ENCODE measurements at places on chromosomes 2 and 18. TPM values are rescaled to one million over a fixed set of nuclear protein-coding genes. Genes with fewer than 3 reads are reported as not detected.

Gene CGREF1
- total RNA-seq, result 0.72 TPM

GRCh38 chr2:34307636-34308035 lies 708.5 kb upstream of the FAM98A start:
- no peak overlapping the region for H3K27ac ChIP-seq
- DNase-seq, result no peak
- no peak overlapping the region for H3K4me3 ChIP-seq
- H3K36me3 ChIP-seq, result no peaks in the 10 kb centered on the region

Gene DLGAP1
- 1.6 TPM for total RNA-seq

DNA sequence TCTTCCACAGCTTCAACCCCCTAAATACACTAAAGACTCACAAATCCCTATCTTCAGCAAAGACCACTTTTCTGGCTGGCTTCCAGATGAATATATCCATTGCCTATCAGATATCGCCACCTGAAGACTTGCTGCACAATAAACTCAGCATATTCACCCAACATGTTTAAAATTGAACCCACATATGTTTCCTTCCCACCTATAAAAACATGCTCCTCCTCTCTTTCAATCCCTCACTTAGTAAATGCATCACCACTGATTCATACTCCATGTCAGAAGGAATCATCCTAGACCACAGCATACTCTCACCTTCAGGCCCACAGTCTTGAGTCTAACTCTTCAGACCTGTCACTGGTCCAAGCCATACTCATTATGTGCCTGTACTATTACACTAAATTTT lies 5.3 kb downstream of the SPC25 start:
- DNase-seq, result no peak
- no peaks in the 10 kb centered on the region for H3K4me1 ChIP-seq
- no peak overlapping the region for H3K4me3 ChIP-seq
- no peak overlapping the region for H3K27ac ChIP-seq
- no peaks in the 10 kb centered on the region for H3K27me3 ChIP-seq
- no peaks in the 10 kb centered on the region for H3K36me3 ChIP-seq

Gene OSBPL6
- 7.7 TPM for total RNA-seq

DNA sequence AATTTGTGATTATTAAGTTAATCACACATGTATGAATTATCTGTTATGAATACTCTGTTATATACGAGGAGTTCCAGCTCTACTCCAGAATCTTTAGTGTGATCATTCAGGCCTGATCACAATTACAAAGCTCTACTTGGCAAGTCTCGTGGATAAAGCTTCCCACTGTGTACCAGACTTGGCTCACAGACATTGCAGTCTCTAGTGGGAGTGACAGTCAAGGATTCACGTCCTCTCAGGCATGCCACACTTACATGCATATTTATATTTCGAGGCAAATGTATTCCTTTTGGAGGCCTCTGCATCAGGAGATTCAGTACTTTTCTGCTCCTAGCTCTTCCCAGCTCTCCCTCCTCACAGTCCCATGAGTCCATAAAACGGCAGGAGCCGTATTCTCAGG lies 403.4 kb upstream of the CDH7 start:
- no peaks in the 10 kb centered on the region for H3K4me1 ChIP-seq
- no peaks in the 10 kb centered on the region for H3K27me3 ChIP-seq
- DNase-seq, result no peak
- no peak overlapping the region for H3K27ac ChIP-seq

Gene ANKRD30B
- total RNA-seq, result not detected

DNA sequence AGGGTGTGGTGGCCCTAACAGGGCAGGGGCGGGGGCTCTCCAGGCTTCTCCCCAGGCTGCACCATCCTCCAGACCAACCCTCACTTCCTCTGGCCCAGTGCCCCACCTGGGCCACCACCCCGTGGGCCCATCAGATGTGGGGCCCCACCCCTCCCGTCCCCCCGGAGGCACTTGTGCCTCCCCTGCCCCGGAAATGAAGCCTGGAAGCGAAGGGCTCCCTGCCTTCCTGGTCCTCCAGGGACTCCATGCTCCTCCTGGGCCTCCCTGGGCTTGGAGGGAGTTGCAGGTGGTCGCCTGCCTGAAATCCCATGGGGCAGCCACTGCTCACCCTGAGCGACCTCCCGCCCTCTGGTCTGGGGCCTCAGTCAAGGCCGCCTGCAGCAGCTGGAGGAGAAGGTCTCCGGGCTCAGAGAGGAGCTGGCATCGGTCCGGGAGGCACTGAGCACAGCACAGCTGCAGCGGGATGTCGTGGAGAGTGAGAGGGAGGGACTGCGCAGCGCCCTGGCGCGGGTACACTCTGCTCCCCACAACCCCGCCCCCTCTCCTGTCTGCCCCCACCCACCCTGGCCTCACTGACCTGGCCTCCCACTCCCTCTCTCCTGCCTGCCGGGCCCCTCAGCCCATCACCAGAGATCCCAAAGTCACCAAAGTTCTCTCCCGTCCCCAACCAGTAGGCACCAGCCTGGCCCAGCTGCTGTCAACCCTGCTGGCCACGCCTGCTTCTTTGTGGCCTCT lies 28.0 kb downstream of the CROCC2 start:
- H3K27ac ChIP-seq, result no peak overlapping the region
- no peaks in the 10 kb centered on the region for H3K4me1 ChIP-seq
- no peaks in the 10 kb centered on the region for H3K36me3 ChIP-seq
- peak; percentile 5 for DNase-seq
- no peak overlapping the region for H3K4me3 ChIP-seq

Gene MROH2A
- total RNA-seq, result not detected

DNA sequence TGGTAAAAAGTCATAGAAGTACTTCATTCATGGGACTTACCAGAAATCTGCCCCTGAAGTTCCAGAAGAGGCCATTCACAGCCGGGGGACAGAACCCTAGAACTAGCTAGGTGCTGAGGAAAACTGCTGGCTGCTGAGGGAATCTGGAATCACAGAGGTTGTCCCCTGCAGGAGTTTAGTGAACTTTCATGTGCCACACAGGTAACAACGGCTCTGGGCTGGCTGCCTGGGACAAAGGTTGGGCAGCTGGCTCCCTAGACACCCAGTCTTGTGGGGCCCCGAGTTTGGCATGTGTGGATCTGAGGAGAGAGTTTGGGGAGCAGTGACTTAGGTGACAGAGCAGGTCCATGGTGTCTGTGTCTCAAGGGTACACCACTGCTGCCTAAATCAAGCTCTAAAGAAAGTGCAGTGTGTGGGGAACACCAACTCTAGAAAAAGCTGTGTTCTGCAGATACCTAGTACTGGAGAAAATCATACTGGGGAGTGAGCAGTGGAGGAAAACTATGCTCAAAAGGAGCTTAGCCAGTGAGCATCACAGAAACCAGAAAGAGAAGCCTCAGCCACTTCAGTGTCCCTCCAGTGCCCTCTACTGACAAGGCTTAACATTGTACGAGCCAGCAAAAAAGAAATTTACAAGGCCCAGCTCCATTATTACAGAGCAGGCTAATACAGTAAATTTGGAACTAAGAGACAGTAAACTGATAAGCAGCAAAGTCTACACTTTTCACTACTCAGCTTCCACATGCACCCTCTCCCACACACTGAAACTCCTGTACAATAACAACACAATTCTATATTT lies 15.2 kb downstream of the GALNT3 start:
- no peak overlapping the region for H3K27ac ChIP-seq
- H3K27me3 ChIP-seq, result no peaks in the 10 kb centered on the region
- no peaks in the 10 kb centered on the region for H3K4me1 ChIP-seq
- H3K4me3 ChIP-seq, result no peak overlapping the region

Gene ACMSD
- not detected for total RNA-seq

- H3K4me1 ChIP-seq, result no peaks in the 10 kb centered on the region
- no peaks in the 10 kb centered on the region for H3K27me3 ChIP-seq
- H3K36me3 ChIP-seq, result no peaks in the 10 kb centered on the region
- H3K4me3 ChIP-seq, result no peak overlapping the region
- no peak for DNase-seq
Observed at GRCh38 chr18:41042866-41043265, 912.2 kb upstream of the PIK3C3 start.

DNA sequence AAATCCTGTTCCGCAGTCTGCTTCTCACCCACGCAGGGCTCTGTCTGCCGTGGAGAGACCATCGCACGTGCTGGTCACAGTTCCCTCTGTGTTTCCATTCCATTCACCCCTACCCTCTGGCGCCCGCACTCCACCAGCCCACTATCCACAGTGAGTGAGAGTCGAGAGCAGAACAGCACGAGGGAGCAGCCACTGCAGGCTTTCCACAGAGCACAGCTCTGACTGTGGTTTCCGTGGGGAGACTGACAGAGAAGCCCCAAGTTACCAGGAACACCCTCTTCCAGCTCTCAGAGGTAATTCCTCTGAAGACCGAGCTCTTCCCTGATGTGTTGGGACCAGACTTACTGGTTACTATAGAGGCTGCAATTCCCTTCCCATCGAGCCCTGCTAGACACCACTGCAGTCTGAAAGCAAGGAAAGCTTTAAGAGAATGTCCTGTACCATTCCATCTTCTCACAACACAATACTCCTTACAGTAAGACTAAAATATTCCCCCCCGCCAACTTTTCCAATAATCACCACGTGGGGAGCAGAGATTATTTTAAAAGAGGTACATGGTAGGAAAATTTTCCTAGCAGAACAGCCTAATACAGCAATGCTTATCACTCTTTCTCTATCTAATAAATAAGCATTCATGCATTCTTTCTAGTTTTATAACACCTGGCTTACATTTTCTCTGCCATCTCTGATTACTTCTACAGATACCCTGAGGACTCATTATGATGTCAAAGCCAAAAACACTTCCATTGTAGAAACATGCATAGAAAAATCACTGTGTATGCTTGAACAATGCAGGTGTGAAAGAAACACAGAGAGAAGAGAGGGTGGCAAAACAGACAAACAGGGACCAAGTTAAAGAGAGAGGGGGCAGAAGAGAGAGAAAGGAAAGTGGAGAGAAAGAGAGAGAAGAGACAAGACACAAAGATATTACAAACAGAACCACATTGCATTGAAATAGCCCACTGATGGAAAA lies 4.7 kb downstream of the MYT1L start:
- no peaks in the 10 kb centered on the region for H3K4me1 ChIP-seq
- no peak overlapping the region for H3K27ac ChIP-seq
- DNase-seq, result no peak
- H3K27me3 ChIP-seq, result no peaks in the 10 kb centered on the region

All from heart left ventricle (tissue), 16 donors.